Stimulated activated CD4-positive, alpha-beta T cell treated with anti-CD3 and anti-CD28 coated beads, TNF-alpha, amount 100 ng/mL, for 1 hour (primary cell): ENCODE measurements at places on chromosomes 1 and 21.
A peak's percentile ranks its signal among the peaks of the same experiment; 100 is the strongest.

- DNase-seq: no peak
Measured at GRCh38 chr1:93446837-93447451, 974 bp upstream of the FNBP1L start.

DNA sequence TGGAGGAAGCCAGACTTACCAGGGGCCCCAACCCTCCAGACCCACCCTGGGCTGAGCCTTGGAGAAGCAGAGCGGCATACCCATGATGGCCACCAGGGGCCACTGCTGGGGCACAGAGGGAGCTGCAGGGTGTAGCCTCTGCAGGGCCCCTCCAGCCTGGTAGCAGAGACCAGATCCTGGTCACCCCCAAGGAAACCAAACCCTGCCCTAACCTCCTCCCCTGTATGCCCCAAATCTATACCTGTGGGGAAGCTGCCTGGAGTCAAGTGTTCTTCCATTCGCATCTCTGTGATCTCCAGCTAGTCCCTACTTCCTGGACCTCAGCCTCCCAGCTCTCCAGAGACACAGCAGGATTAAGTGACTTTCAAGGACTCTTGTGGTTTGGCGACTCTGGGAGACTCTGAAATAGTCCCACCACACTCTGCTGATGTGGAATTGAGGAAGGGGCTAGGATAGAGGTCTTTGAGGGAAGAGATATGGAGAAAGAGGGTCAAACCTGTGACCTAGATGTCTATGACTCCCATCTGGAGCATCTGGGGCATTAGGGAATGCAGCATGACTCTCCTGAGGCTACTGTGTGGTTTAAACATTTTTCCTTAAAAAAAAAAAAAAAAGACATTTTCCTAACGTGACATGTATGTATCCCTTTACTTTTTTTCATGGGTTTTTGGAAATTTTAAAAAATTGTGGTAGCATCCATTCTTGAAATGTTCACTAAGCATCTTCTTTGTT is 119.2 kb upstream of the IPO9 start:
- DNase-seq: peak; percentile 13

DNA sequence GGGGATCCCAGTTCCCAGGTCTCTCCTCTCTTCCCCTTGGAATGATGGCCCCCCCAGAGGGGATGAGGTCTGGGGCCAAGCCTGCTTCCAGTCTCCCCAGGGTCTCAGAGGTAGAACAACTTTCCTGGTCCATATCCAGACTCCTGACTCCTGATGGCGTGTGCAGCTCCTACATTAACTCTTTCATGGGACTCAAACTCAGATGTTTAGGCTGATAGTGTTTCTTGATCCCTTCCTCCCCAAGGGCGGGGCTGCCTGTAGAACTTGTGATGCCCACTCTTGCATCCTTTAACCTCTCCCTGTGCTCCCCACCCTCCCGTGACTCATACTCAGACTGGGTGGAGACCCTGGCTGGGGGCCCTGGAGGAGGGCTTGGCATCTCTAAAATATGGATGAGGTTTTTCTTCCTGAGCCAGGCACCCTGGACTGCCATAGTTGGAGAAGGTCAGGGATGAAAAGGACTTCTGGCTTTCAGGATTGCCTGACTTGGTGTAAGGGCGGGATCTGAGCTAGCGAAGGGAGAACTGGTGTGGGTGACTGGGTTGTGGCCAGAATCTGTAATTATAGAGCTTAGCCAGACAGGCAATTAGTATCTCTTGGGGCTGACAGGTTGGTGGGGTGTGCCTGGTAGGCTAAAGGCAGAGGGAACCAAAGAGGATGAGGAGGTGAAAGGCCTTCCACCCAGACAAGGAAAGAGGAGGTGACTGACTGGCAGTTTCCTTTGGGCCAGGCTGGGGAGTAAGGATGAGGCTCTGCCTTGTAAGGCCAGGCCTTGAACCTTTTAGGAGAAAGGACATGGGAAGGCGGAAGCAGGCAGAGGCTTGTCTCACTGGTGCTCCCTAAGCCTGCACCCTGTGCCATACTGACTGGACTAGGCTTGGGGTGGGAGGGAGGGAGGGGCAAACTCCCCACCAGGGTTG is 1.5 kb downstream of the ATP8B2 start:
- DNase-seq: no peak

- no peak for DNase-seq
Measured at GRCh38 chr1:112563341-112563740, 54.6 kb downstream of the WNT2B start.

GRCh38 chr1:121558514-121558913 is 373.7 kb downstream of the SRGAP2C start:
- no peak for DNase-seq

- no peak for DNase-seq
Measured at GRCh38 chr1:81174052-81174451, 626.7 kb upstream of the ADGRL2 start.

DNA sequence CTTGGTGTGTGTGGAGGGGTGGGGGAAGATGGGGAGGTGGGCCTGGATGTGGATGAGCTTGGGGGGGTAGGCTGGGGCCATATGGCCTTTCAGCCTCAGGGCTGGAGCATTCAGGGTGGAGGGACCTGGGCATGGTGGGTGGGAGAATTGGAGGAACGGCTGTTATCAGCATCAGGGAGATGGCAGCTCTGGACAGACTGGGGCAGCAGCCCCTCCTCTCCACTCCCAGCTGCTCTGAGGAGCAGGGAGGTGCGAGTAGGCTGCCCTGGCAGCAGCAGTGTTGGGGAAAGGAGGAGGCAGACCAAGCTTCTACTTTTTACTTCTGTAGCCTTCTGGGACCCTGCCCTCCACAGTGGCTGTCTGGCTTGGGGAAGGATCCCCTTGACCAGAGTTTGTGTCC is 10.2 kb downstream of the PPFIA4 start:
- DNase-seq: no peak

GRCh38 chr21:44049182-44049581 is 37.1 kb downstream of the TRAPPC10 start:
- no peak for DNase-seq

DNA sequence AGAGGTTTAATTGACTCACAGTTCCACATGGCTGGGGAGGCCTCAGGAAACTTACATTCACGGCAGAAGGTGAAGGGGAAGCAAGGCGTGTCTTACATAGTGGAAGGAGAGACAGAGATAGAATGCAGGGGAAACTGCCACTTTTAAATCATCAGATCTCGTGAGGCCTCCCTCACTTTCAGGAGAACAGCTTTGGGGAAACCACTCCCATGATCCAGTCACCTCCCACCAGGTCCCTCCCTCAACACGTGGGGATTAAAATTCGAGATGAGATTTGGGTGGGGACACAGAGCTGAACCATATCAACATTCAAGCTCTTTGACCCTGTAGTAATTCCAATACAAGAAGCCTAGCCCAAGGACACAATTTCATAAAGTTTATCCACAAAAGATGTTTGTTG is 13.7 kb downstream of the PIGP start:
- no peak for DNase-seq

DNA sequence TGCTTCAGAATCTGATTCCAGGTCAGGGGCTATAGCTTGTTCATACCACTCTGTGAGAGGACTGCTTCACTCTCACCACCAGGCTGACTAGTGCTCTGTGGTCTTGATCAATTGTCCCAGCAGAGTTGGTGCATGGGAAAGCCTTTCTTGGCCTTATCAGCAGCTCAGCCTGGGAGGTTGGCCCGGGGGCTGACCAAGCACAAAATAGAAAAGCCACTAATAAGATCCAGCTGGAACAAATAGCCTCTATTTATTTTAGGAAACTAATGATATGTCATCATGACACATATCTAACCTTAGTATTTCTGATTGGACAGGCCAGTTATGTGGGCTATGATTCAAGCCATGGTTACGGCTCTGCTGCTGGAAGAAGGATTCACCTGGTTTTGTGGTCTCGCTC is 134.2 kb downstream of the GDAP2 start:
- no peak for DNase-seq

DNA sequence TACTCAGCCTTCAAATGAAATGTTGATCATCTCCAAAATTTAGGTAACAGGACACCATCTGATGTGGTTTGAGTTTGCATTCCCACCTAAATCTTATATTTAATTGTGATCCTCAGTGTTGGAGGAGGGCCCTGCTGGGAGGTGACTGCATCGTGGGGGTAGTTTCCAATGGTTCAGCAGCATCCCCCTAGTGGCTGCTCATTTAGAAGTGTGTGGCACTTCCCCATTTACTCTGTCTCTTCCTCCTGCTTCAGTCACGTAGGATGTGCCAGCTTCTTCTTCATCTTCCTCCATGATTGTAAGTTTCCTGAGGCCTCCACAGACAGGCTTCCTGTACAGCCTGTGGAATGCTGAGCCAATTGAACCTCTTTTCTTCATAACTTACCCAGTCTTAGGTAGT is 731.2 kb downstream of the USP25 start:
- DNase-seq: no peak

DNA sequence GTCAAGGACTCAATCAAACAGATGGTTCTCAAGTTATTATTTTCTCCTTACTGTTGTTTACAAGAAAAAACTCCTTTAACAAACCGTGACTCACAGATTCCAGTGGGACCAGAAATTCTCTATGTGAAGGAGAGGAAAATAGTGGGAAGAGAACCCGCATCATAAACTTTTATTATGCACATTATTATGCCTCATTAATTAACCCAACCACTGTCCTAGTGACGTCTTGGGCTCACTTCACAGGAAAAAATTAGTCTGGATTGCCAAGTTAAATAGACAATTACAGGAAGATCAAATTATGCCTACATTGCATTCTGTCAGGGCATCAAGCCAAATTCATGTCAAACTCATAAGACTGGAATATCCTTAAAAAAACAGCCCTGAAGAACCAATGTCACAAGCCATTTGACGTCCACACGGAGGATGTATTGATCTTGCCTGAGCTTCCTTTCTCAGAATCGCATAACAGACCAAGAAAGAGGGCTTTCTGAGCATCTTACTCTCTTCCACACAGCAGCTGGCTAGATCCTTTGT is 347.8 kb downstream of the DUSP10 start:
- DNase-seq: no peak

DNA sequence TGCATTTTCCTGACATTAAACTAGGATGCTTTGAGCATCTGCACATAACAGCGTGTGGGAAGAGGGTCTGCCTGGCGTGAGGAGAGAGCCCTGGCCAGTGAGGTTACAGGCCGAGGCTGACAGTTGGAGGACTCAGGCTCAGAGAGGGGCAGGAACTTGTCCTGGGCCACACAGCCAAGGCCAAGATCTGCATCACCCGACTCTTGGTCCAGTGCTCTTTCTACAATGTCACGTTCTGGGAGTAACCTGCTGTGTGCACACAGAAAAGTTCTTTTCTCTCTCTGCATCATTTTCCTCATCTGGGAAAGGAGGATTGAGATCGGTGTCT is 42.8 kb upstream of the RUNX3 start:
- no peak for DNase-seq

- no peak for DNase-seq
Measured at GRCh38 chr1:41006942-41007865, 14.3 kb downstream of the SLFNL1 start.

DNA sequence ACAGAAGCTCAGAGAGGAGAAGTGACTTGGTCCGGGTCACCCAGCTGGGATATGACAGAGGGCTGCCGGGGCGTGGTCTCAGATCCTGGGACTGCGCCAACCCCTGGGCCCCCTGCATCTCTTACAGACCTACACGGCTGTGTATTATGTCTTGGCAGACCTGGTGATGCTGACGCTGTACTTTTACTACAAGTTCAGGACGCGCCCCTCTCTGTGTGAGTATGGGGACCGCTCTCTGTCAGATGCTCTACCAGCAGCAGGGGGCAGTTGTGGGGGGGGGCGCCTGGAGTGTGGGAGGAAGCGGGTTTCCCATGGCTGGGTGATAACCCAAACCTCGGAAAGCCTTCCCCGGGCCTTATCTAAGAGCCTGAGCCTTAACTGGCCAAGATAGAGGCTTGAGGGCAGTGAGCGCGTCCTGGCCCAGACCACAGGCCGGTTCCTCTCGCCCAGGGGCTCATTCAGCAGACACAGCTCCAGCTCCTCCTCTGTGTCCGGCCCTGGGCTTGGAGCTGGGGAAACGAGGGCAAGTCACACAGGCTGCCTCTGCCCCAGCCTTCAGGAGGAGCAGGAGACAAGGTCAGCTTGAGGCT is 13.3 kb downstream of the SLC66A1 start:
- DNase-seq: no peak

DNA sequence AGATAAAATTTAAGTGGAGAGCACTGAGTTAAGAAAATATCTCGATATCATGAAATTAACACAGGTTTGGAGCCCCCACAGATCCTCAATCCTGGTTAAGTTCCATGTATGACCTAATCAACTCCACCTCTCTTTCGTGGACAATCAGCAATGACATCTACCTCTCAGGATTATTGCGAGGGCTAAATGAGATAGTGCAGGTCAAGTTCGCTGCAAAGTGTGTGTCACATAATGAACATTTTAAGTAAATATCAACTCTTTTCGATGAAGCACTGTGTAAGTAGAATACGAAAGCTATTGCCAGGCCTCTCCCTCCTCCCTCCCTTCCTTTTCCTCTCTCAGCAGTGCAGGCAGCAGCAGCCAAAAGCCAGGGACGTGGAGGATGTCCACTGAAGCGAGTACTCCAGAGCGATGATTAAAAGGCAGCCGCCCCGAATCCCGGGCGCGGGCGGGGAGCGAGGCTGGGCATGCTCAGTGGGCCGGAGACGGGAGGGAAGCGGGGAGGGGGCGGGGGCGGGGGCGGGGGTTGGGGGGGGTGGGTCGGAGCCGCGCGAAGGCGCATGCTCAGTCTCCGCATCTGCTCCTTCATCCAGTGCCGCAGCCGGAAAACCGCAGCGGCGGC is at the start of gene CAMSAP2:
Gene CAMSAP2 (plus strand): TSS at position 567 of the 622 bp plus-strand sequence. CDS start 935 bp downstream, outside the sequence.
- peak; percentile 31 for DNase-seq

DNA sequence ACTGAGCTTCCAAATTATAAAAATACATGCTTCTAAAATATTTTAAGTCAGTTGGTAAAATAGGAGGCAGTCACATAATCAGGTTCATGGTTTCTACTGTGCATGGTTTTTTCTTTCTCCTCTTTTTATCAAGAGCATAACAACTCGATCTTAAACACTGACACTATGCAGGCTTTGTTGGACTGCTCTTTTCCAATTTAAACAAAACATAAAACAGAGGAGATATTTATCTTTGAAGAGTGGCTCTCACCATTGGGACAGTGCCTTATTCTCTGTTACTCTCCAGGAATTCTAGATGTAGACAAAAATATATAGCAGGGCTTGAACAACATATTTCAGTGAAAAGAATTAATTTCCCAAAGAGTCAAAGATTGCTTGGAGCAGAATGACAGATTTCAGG is 883.5 kb upstream of the ADGRL2 start:
- DNase-seq: no peak

- no peak for DNase-seq
Measured at GRCh38 chr1:22705586-22705985, 5.1 kb upstream of the EPHB2 start.

DNA sequence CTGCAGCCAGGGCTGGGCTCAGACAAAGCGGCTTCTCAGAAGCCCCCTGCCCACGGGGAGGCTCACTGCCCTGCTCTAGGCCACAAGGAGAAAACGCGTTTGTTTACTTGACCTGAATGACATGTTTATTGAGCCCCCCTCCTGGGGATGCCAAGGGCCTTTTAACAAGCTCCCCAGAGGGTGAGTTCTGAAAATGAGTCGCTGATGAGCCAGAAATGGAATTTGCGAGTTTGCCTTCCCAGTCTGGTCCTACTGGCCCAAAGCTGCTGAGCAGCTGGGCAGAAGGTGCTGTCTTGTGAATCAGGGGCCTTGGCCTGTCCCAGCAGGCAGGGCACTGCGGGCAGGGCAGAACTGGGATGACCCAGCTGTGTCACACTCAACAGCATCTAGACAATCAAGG is 120.6 kb downstream of the SYF2 start:
- no peak for DNase-seq
